HCT116 (cell line): ENCODE measurements at places on chromosomes 2 and 18.
A peak's percentile ranks its signal among the peaks of the same experiment; 100 is the strongest.

DNA sequence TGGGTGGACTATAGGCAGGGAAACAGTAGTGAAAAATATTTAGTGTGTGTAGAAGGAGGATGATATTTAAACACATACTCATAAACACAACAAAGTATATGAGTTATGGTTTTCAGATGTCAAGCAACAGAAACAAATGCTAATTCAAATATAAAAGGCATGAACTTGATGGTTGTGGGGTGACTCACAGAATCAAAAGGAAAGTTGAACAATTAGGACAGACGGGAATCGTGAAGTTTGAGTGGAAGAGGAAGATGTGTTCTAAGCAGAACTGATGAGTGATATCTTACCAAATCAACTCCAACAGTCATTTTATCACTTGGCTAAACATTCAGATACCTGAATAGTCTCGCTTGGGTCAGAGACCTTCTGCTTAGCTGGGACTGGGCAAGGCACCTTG is 53.6 kb upstream of the ITGA6 start:
- DNase-seq, result no peak

GRCh38 chr2:172113617-172114016 is 10.9 kb upstream of the DLX2 start:
- no peak for DNase-seq

GRCh38 chr2:84958135-84959059 is 12.6 kb upstream of the KCMF1 start:
- DNase-seq, result peak; percentile 93

DNA sequence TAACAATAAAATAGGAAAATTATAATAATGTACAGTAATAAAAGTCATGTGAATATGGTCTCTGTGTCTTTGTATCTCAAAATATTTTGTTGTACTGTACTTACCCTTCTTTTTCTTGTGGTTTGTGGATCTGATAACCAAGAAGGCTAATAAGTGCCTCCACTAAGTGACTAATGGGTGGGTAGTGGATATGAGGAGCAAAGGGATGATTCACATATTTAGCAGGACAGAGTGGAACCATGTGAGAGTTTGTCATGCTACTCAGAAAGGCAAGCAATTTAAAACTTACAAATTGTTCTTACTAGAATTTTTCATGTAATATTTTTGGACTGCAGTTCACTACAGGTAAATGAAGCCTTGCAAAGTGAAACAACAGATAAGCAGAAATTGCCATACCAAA is 1241.2 kb upstream of the CDH2 start:
- no peak for DNase-seq

DNA sequence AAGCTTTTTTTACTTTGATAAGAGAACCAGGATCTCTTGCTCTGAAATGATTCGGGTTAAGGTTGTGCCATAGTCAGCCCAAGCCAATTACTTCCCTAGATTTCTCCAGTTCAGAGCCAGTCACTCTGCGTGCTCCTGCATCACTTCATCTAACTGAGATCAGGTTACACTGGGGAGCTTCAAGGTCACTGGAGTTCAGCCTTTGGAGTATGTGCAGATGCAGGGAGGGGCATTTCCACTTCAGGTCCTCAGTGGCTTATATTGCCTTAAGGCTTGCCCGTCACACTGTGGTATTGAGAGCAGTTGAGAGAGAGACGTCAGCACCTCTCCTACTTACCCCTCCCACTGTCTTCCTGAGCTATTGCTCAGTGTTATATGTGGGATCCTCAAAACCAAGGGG is 317.8 kb downstream of the EPHA4 start:
- no peak for DNase-seq

DNA sequence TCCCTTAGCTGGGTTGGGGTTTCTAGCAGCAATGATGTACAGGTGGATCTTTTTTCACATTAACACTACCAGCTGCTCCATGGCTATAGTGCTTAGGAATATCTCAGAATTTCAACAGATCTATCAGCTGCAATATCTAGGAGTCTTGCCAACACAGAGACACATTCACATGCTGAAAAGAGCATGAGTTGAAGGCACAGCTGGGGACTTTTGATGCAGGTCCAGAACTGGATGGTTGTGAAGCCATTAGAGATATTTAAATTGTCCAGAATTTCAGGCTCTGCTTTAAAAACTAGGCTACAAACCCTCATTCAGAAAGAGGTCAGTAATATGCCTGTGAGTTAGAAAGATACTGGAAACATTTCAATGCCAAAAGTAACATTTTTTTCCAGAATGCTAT is 122.2 kb upstream of the CCDC195 start:
- no peak for DNase-seq

- no peak for DNase-seq
These were observed 1941.9 kb upstream of the PIK3C3 start for GRCh38 chr18:40013001-40013609.

DNA sequence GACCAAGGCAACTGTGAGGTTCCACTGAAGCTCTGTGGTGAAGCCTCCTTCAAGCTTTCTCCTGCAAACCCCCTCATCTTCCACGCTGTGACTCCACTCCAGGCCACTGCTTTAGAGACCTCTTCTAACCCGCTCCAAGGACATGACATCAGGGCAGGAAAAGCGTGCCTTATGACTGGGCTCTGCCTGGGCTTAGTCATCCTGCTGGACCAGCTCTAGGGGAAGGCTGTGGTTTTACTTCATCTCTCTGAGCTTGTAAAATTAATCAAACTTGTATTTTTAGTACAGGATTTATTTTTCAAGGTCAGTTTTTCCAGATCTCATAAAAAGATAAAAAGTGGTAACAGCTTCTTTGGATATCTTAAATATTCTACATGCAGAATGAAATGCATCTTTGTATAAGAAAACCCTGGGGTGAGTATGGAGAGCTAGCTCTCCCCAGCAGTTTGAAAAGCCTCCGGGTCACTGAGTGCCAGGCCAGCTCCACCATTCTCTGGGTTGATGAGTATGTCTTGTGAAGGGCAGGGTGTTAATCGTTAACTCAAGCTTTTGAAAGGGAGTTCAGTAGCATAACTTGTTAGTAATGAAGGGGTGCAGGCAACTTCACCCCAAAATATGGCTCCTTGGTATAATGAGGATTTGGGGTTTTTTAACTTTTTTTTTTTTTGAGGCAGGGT is 33.1 kb upstream of the YPEL5 start:
- DNase-seq, result no peak

GRCh38 chr18:58640891-58641610 is 12.2 kb upstream of the ALPK2 start:
- DNase-seq, result no peak

DNA sequence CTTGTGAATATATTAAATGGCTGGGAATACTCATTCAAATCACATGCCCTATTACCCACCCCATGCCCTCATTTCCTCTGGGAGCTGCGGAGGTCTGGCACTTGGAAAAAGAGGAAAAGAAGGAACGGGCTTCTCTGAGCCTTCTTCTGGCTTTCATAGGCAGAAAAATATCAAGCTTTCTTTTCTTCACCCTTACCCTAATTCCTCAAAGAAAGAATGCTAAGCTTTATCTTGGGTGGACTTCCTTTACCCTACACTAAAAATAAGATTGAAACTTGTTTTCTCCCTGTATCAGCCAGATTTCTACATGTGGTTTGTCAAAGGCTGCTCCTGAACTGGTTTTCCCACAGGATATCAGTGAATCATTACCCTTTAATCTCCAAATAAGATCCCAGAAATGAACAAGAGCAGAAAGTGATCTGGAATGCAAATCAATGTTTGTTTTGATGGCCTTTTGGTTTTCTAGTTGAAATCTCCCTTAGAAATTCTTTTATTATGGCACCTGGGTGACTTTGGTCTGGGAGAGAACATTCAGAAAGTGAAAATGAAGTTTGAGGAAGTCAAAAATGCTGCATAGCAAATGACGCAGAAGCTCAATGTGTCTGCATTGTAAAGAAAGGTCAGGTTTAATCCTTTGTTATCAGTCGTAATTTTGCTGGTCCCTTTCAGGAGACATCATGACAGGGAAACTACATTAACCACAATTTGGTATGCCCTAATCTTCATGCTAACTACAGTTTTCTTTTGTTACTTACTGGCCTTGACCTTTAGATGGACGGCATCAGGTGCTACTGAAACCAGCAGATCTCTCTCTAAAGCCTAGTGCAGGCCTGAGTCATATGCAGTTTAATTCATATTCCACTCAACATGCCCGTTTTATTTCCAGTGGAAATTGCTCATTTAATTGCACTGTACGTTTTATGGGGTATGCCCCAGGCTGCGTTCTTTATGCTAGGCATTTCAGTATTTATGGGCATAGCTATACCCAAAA is 46.6 kb upstream of the HNRNPA3 start:
- DNase-seq, result no peak

DNA sequence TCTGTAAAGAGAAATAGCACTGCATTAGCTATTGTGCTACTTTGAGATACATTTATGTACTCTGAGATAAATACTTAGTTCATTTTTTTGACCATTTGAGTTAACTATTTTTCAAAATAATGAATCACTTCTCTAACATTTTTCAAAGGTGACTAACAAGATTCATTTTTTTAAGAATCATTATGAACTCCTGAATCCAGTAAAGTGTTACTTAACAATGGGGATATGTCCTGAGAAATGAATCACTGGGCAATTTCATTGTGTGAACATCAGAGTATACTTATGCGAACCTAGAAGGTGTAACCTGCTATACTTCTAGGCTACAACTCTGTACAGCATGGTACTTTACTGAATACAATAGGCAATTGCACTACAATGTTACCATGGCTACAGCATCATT is 355.8 kb downstream of the ARL6IP6 start:
- DNase-seq, result no peak

GRCh38 chr18:30192216-30192615 is 850.3 kb downstream of the DSC3 start:
- no peak for DNase-seq

GRCh38 chr2:190705280-190705679 is 56.4 kb downstream of the NAB1 start:
- DNase-seq, result no peak

DNA sequence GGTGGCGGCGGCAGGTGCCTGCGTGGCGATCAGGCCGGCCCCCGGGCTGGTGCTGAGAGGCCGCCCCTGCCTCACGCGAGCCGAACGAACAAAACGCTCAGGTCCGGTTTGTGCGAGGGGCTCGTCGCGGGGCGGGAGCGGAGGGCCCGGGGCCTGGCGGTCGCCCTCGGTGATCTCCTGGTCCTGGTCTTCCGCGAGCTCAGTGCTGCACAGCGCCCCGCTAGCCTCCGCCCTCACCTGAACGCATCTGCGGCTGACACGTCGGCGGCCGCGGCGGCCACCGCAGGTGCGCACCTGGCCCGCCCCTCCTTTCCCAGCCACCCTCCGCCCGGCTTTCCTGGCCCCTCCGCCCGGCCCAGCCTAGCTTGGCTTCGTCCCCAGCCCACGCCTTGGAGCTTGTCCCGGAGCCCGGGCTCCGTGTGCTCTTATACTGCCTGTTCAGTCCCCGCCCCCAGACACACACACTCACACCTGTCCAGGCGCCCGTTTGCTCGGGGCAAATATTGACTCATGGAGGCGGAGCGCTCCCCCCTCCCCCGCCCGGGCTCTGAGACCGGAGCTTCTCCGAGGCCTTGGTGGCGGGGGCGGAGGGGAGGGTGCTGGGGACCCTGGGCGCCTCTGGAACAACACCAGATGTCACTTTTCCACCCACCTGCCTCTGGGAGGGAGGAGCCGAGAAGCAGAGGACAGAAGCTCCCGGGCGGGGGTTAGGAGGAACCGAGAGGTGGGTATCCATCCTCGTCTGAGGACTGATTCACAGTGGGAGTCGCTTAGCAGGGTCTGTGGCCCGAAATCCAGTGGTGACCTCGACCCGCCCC is 8.6 kb upstream of the CRYBA2 start:
- peak; percentile 40 for DNase-seq
